ENCODE measurements at places on chromosomes 6 and 20.

- no peak for DNase-seq
These were observed 33.0 kb downstream of the GMPR start for GRCh38 chr6:16271428-16271827.

GRCh38 chr6:119326291-119327005 lies 23.1 kb downstream of the MAN1A1 start:
- no peak for DNase-seq

GRCh38 chr20:9610665-9611064 lies 96.3 kb downstream of the LAMP5 start:
- no peak for DNase-seq

DNA sequence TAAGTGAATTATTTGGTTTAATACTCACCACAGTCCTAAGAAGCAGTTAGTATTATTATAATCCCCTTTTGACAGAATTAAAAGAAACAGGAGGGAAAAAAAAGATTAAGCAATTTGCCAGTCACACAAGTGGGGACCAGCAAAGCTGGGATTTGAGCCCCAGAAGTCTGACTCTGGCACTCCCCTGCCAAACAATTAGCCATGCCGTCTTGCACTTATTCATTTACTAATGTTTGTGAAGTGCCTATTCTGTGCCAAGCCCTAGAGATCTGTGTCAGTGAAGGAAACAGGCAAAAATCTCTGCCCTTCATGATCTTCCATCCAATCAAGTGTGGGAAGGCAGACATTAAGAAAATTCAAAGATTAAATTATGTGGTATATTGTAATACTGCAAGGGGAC lies 126.0 kb upstream of the TOP1 start:
- DNase-seq = no peak

DNA sequence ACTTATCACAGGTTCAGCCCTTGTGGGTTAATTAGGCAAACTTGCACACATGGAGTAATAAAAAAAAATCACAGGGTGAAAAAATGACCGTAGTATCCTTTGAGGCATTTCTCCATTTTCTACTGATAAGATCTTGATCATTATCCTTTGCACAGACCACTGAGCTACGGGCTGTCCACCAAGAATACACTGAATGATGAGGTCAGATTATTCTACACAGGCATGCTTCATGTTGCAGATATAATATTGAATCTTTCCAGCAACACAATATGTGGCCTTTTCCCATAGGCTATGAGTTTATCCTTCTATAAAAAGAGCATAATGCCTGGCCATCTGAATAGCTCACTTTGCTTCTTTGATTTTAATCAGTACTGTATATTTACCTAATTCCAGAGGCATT lies 168.9 kb downstream of the FRK start:
- no peak for DNase-seq
